ENCODE measurements at places on chromosomes 12 and 14. TPM values are rescaled to one million over a fixed set of nuclear protein-coding genes. Genes with fewer than 3 reads are reported as not detected.

Gene KLRD1
- total RNA-seq, result 13.0 TPM

Gene TRPV4
- total RNA-seq, result 5.7 TPM

Gene RAN
- 168 TPM for total RNA-seq

Gene HCAR1
- total RNA-seq, result not detected

Gene CLEC4D
- not detected for total RNA-seq

Gene A2M
- total RNA-seq, result 1,118 TPM

Gene TBX5
- 0.21 TPM for total RNA-seq

Gene GYS2
- not detected for total RNA-seq

Gene AKAP6
- 104 TPM for total RNA-seq

Gene DIO2
- total RNA-seq, result 13.0 TPM

Gene RAD9B
- total RNA-seq, result 0.21 TPM

Gene KCNC2
- not detected for total RNA-seq

Gene USP5
- 54.3 TPM for total RNA-seq

Gene CNOT2
- total RNA-seq, result 111 TPM

Gene EIF2S3B
- total RNA-seq, result 0.56 TPM

Gene SSPN
- 50.9 TPM for total RNA-seq

- H3K27me3 ChIP-seq, result no peaks in the 10 kb centered on the region
- H3K4me1 ChIP-seq, result no peaks in the 10 kb centered on the region
- H3K4me3 ChIP-seq, result no peak overlapping the region
Observed at GRCh38 chr12:66694666-66695613, 16.1 kb upstream of the GRIP1 start.

GRCh38 chr12:95626854-95627253, 75.6 kb upstream of the USP44 start:
- peaks cover 5% of the 10 kb centered on the region for H3K4me1 ChIP-seq
- no peaks in the 10 kb centered on the region for H3K27me3 ChIP-seq
- no peak for DNase-seq
- no peaks in the 10 kb centered on the region for H3K36me3 ChIP-seq
- no peak overlapping the region for H3K4me3 ChIP-seq

GRCh38 chr12:65938807-65939206, 114.5 kb downstream of the HMGA2 start:
- DNase-seq, result no peak
- H3K36me3 ChIP-seq, result no peaks in the 10 kb centered on the region
- no peak overlapping the region for H3K27ac ChIP-seq

DNA sequence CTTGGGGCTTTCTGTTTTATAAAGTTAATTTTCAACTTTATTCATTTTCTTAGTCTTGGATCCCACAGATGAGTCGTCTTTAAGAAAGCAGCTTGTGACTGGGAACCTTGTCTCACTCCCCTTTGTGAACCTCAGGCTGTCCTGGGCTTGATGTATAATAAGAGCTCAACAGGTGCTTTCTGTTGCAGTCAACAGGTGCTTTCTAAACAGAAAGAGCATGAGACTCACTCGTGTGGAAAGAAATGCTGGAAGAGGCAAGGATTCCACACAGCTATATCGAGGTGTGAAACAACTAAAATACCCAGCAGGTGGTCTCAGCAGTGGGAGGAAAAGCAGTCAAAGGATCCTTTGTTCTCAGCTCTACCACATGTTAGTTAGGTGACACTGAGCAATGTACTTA, 398.9 kb downstream of the EGLN3 start:
- no peak for DNase-seq
- no peaks in the 10 kb centered on the region for H3K4me1 ChIP-seq
- no peak overlapping the region for H3K4me3 ChIP-seq
- no peaks in the 10 kb centered on the region for H3K27me3 ChIP-seq
- no peaks in the 10 kb centered on the region for H3K36me3 ChIP-seq

- no peaks in the 10 kb centered on the region for H3K27me3 ChIP-seq
- H3K36me3 ChIP-seq, result no peaks in the 10 kb centered on the region
- peaks cover 71% of the 10 kb centered on the region for H3K4me1 ChIP-seq
- peak overlapping the region; percentile 99 for H3K27ac ChIP-seq
- H3K4me3 ChIP-seq, result no peak overlapping the region
Observed at GRCh38 chr12:47825173-47825639, 5.5 kb upstream of the HDAC7 start.

DNA sequence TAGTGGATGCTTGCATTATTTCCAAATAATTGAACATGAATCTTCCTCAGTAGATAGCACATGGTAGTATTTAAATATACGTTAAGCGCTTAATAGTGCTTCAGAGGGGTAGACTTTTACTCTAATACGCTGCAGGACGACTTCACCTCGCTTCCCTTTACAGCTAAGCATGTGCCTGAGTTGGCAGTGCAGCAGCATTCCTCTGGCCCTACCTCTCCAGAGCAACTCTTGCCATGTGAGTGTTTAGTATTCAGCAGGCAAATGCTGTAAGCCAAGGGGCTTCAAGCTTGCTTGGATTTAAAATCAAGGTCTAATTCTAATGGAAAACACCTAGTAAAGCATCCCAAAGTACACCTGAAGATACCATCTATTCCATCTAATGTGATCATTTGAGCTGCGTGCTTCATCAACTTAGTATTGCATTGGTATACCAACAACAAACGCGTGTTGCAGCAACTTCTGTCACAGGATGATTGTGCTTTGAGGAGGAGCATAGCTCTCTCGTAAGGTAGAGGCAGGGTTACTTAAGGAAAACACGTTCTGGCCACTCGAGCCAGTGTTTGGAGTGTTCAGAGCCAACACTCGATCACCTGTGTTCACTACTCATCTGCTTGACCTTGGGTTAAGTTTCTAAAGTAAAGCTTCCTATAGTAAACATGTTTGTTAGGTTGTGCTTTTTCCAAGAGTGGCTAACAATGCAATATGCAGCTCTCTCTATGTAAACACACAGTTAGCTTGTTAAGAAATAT, 60.6 kb downstream of the PIWIL1 start:
- DNase-seq, result no peak
- H3K27me3 ChIP-seq, result no peaks in the 10 kb centered on the region
- H3K27ac ChIP-seq, result no peak overlapping the region
- H3K4me1 ChIP-seq, result no peaks in the 10 kb centered on the region

DNA sequence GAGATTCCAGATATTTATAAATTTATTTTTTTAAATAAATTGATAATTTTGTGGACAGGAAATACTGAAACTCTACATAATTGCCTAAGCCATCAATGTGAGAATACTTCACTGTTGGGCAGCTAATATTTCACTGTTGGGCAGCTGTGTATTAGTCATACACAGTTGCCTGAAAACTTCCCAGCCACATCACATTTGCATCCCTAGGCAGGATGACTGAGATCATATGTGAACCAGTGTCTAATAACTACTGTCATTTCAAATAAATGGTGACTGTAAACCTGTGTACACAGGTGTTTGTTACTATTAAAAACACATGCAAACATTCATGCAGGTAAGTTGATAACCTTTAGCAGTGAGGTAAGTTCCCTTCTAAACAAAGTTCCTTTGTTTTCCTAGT, 43.9 kb downstream of the TMTC3 start:
- no peak overlapping the region for H3K4me3 ChIP-seq
- DNase-seq, result no peak
- no peaks in the 10 kb centered on the region for H3K4me1 ChIP-seq
- H3K27me3 ChIP-seq, result no peaks in the 10 kb centered on the region
- H3K27ac ChIP-seq, result no peak overlapping the region
- peaks cover 5% of the 10 kb centered on the region for H3K36me3 ChIP-seq

GRCh38 chr14:106308839-106309389, 782.5 kb downstream of the TMEM121 start:
- no peaks in the 10 kb centered on the region for H3K4me1 ChIP-seq
- no peak overlapping the region for H3K4me3 ChIP-seq
- no peaks in the 10 kb centered on the region for H3K27me3 ChIP-seq
- no peak for DNase-seq
- H3K36me3 ChIP-seq, result no peaks in the 10 kb centered on the region

DNA sequence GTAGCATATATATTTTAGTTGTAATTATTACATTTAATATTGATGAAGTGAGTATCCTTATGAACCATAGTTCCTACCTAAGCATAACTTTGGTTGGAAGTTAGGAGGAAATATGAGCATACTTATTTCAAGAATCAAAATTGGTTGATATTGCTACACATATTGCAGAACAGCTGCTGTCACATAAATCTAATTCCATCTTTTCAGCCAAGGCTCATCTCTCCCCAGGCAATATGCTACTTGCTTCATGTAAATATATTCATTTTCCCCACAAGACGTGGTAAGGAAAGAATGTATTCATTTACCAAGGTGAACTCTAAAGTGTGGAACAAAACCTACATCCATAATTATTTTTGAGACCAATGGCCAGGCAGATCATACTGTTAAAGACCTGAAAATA, 62.5 kb upstream of the HIF1A start:
- H3K4me3 ChIP-seq, result no peak overlapping the region
- no peaks in the 10 kb centered on the region for H3K36me3 ChIP-seq
- H3K4me1 ChIP-seq, result no peaks in the 10 kb centered on the region
- H3K27me3 ChIP-seq, result no peaks in the 10 kb centered on the region
- no peak for DNase-seq
- no peak overlapping the region for H3K27ac ChIP-seq

DNA sequence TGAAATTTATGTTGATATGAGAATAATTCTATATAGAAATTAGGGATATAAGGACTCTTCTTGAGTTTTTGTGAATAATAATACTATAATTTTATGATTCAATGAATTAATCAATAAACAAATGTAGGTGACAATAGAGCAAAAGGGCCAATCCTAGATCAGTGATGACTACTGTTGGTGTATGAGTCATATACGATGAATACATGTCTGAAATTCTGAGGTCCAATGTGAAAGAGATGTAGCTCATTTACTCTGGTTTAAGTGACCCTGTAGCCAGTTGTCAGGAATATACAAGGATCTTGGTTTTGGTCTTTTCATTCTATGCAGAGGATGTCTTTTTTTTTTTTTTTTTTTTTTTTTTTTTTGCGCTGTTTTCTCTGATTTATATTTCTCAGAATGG, 72.1 kb upstream of the RTL1 start:
- no peaks in the 10 kb centered on the region for H3K4me1 ChIP-seq
- H3K27ac ChIP-seq, result no peak overlapping the region
- no peaks in the 10 kb centered on the region for H3K27me3 ChIP-seq
- no peak overlapping the region for H3K4me3 ChIP-seq

- peak overlapping the region; percentile 30 for H3K4me3 ChIP-seq
- no peaks in the 10 kb centered on the region for H3K27me3 ChIP-seq
- no peak overlapping the region for H3K27ac ChIP-seq
- H3K4me1 ChIP-seq, result peaks cover 13% of the 10 kb centered on the region
- peak; percentile 32 for DNase-seq
- H3K36me3 ChIP-seq, result no peaks in the 10 kb centered on the region
Observed at GRCh38 chr12:104381731-104382480, 74.8 kb upstream of the CHST11 start.

DNA sequence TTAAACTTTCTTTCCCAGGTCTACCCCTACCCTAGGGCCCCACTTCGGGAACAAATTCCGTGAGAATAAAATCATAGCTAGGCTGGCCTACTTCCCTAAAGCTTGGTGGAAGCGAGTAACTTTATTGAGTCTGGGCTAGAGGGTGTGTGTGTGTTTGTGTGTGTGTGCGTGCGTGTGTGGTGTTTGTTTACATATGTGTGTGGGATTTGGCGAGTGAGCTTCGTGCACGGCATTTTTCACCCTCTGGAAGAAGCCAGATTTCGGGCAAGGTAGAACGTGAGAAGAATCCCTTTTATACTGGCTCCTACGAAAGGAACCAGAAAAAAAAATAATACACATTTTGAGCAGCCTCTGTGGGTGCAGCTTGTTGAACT, 7.5 kb upstream of the LHX5 start:
- H3K36me3 ChIP-seq, result no peaks in the 10 kb centered on the region
- no peak for DNase-seq

DNA sequence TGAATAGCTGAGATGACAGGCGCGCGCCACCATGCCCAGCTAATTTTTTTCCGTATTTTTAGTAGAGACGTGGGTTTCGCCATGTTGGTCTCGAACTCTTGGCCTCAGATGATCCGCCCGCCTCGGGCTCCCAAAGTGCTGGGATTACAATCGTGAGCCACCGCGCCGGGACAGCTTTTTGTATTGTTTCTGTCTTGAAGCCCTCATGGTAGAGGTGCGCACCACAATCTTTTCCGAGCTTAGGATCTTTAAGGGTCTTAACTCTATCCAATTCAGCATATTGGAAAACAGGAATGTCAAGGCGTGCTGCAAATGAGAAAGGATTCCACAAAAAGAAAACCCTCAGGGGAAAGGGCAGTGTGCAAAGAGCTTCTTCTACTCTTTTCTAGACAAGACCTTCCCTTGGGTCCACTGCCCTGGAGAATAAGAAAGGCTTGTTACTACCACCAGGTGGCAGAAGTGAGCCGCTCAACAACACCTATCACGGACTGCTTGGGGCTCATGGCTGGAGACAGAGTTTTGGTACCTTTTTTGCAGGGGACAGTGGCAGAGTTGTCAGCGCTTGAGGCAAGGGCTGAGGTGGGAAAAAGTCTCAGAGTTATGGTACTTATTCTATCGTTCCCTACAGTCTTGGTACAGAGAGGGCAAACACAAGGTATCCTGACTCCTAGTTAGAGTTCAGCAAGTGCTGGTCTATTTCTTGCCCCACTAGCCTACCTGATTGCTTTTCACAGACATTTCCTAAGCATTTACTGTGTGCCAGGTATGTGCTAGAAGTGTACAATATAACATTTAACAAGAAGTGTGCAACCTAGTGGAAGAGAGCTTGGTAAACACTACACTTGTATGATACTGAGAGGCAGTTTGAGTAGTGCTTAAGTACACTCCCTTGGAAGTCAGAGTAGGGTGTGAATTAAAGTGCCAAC, 16.4 kb upstream of the SP7 start:
- no peak overlapping the region for H3K27ac ChIP-seq
- no peak overlapping the region for H3K4me3 ChIP-seq
- peak; percentile 34 for DNase-seq
- H3K4me1 ChIP-seq, result no peaks in the 10 kb centered on the region

DNA sequence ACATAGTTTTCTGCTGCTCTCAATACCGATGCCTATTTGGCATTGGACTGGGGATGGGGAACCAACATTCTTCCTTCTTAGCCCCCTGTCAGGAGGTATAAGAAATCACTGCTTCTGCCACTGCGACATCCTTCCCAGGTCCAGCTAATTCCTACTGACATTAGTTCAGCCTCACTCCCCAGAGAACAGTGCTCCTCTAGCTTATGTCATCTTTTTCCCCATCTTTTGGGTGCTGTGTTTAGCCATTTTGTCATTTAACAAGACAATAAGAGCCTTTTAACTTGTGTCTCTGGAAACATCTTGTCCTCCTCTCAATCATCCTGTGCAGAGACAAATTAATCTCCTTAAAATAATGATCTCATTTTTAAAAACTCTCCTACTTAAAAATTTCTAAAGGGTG, 167.0 kb upstream of the PLXNC1 start:
- H3K36me3 ChIP-seq, result no peaks in the 10 kb centered on the region
- no peak overlapping the region for H3K4me3 ChIP-seq
- no peaks in the 10 kb centered on the region for H3K4me1 ChIP-seq

GRCh38 chr12:126772171-126772864, 1494.7 kb upstream of the TMEM132C start:
- no peaks in the 10 kb centered on the region for H3K4me1 ChIP-seq
- no peaks in the 10 kb centered on the region for H3K36me3 ChIP-seq
- H3K4me3 ChIP-seq, result peak overlapping the region; percentile 33
- no peaks in the 10 kb centered on the region for H3K27me3 ChIP-seq
- DNase-seq, result no peak

GRCh38 chr14:102909462-102909861, 13.0 kb upstream of the AMN start:
- no peak for DNase-seq
- H3K4me1 ChIP-seq, result no peaks in the 10 kb centered on the region

- H3K27ac ChIP-seq, result no peak overlapping the region
- H3K36me3 ChIP-seq, result no peaks in the 10 kb centered on the region
- no peak for DNase-seq
- no peak overlapping the region for H3K4me3 ChIP-seq
- H3K4me1 ChIP-seq, result no peaks in the 10 kb centered on the region
- no peaks in the 10 kb centered on the region for H3K27me3 ChIP-seq
Observed at GRCh38 chr12:33304176-33304575, 135.4 kb downstream of the SYT10 start.

GRCh38 chr12:69074556-69075349, 141.8 kb upstream of the CPM start:
- H3K27ac ChIP-seq, result no peak overlapping the region
- no peaks in the 10 kb centered on the region for H3K36me3 ChIP-seq
